T-helper 2 cell (primary cell): ENCODE measurements at places on chromosomes 7 and 10.

- no peak for DNase-seq
Measured at GRCh38 chr7:46569133-46569465, 648.0 kb upstream of the IGFBP3 start.

DNA sequence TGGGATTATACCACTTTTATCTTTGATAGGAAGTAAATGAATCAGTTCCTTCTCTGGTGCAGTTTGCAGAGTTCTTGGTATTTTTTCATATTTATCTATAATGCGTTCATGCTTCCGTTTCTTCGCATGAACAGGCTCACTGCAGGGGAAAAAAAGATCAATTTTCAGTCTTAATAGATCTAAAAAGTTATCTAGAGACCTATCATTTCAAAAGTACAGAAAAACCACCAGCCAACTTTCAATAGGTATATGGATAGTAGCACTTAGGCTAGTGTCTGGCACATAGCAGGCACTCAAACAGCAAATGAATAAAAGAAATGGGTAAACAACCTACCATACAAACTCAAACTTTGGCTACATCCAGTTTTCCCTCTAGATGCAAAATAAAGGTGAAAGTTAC, 5.5 kb downstream of the NOC3L start:
- DNase-seq, result no peak

GRCh38 chr10:48626447-48626846, 21.6 kb upstream of the ARHGAP22 start:
- no peak for DNase-seq

DNA sequence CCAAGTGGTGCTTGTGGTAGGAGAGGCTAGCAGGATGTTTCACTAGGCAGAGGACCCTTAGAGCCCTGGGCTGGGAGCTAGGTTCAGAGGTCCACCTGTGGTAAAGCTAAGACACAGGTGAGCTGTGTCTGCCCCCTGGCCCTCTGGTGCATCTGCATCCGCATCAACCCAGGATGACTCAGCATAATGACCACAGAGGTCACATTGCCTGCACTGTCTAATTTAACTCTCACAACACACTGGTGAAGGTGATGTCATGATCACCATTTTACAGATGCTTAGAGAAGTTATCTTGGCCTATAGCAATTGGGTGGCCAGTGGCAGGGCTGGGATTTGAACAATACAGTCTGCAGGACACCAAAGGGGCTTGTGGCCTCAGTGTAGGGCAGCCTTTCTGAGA, 33.1 kb downstream of the HABP2 start:
- no peak for DNase-seq

DNA sequence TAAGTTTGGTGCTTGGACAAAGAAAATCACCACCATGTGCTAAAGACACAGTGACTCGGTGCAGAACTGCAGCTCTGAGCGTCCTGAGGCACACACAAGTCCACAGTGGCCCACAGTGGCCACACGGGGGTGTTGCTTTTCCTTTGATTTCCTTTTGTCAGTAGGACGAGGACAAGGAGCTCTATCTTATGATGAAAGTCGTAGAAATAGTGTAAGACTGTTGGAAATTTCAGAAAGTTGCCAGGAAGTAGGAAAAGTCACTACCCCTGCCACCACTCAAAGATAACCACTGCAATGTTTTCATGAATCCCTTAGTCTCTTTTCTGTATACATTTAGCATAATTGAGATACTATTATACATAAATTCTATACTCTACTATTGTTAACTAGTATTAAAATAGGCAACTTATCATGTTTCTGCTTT, 146.0 kb downstream of the TNS3 start:
- DNase-seq, result no peak

DNA sequence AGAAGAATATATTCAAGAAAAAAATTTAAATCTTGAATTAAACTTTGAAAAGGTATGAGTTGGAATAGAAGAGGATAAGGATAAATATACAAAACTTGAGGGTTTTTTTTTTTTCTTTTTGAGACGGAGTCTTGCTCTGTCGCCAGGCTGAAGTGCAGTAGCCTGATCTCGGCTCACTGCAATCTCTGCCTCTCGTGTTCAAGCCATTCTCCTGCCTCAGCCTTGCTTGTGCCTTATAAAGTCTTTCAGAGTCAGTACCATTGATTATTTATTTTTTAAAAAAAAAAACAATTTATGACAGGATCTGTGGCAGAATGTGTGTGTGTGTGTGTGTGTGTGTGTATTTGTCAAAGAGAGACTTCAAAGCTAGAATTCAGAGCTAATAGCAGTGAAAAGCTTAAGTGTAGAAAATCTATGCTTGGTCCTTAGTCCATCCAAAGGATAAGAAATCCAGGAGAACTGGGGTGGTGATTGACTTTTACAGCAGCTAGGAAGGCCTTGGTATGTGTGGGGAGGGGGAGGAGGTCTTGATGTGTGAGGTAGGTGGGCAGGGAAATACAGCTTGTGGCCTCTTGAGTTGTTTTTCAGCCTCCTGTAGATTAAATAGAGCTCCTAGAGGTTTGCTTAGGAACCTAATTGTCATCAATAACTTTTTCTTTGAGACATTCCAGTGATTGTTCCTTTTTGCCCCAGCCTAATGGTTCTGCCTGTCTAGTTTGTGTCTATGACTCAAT, 2.4 kb downstream of the HECTD2 start:
- DNase-seq, result no peak

DNA sequence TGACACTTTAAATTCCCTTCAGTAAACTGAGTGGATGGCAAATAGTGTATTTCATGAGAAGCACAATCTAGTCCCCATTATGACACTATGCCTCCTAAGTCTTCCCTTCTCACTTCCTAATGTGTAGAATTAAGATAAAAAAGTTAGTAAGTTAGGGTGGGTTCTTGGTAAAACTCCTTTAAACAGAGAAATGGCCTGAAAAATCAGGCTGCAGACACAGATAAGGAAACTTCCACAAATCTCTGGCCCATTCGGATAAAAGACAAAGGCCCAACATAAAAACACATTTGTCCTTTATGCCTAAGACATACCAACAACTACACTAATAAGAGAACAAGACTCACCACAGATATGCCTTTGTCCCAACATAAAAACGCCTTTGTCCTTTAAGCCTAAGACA, 21.5 kb downstream of the AKR1C8 start:
- DNase-seq, result no peak

DNA sequence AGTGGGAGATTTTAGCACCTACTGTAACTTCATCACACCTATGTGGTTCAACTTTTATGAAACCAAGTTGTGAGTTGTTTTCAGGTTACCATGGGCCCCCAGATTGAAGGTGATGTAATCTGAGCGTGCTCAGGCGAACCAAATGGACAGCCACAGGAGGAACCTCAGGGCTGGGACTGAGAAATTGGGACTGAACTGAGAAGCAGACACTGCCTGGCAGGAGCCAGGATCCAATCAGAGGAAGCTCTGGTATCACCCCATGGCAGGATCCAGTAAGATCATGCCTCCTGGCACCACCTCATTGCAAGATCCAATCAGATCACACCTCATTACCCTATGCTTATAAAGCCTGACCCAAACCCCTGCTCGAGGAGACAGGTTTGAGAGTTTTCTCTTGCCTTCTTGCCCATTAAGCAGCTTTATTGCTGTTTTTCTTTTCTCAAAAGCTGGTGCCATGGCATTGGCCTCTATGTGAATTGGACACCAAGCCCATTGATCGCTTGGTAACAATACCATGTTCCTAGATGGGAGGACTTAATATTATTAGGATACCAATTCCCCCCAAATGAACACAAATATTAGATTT, 43.2 kb upstream of the GDF10 start:
- DNase-seq, result no peak

DNA sequence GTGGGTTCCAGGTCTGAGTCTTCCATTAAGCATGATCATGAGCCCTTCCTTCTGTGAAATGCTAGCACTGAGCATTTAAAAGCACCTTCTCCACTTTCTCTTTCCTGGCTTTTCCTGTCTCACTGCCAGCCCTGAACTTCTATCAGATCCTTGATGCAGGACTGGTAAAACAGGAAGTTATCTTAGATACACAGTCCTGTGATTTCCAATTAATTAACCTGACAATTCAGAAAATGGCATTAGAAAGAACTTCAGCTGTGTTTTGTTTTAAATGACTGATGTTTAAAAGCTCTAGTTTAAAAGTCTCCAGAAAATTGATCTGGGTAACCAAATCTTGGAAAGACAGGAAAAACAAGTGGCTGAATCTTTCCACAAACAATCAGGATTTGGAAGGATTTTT, 79.0 kb upstream of the MACROH2A2 start:
- DNase-seq, result no peak

DNA sequence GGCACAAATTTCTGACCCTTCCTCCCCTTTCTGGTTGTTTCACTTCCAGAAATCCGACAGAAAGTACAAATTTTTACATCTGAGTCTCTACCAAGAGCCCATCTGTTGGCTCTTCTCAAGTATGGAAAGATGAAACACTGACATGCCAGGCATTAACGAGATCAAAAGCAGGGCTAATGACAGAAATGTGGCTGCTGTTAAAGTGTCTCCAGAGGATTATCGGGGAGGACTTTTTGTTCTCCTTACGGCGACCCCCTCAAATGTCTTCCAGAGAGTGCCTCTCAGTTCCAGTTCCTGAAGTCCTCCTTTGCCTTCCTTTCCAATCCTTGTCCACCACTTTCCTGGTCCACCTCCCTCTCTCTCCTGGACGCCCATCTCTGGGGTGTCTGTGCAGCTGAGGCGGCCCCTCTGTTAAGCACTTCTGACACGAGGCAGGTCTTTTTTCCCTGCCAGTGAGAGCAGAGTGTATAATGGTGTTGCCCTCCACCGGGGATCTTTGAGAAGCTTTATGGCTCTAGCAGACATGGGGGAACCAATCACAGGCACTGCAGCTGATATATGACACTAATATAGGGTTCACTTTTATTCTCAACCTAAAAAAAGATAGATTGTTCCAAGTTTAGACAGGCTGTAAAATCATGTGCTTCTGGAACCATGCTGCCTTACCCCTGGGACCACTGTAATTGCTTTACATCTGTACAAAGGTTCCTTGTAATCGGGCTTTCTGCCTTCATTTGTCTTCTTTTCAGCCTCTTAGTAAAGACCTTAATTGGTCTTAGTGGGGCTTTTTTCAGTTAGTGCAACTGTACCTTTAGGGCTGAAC, 757.1 kb downstream of the AUTS2 start:
- DNase-seq, result no peak

DNA sequence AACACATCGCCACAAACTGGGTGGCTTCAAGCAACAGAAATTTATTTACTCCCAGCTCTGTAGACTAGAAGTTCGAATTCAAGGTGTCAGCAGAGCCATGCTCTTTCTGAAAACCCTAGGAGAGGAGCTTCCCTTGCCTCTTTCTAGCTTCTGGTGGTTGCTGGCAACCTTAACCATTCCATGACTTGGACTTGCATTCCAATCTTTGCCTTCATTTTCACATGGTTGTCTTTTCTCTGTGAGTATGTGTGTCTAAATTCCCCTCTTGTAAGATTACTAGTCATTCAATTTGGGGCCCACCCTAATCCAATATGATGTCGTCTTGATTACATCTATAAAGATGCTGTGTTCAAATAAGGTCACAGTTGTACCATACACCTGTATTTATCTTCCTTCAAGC, 65.9 kb upstream of the PRKG1 start:
- no peak for DNase-seq

- DNase-seq, result no peak
Measured at GRCh38 chr10:6743291-6743849, 163.3 kb upstream of the PRKCQ start.

DNA sequence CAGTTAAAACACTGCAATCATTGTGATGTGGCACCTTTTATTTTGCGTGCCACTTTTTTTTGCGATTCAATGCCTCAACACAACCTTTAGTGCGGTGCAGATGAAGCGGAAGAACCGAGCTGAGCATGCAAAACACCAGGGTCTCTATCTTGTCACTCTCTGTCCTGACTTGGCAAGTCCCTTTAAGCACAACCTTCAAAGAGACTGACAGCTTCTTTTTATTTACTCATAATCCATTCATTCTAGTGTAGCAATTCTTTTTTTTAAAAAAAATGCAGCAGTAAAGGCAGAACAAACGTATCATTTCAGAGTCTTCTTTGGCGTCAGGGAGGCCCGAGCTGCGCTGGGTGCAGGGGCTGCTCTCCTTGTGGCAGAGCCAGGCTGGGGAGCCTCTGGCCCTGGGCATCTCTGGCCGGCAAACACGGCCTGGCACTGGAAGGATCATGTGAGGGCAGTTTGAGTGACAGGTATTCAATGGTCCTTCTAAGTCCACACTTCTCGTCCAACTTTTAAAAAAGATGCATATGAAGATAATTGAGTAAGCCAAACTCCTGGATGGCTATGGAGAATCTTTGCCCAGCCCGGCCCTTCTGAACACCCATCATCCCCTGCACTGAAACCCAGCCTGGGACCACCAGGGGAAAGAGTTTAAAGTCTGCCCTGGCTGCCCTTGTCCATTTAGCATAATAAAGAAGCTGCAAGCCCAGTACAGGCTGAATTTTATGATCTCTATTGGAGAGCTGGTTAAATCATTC, 3.9 kb downstream of the PTF1A start:
- no peak for DNase-seq

GRCh38 chr10:71216751-71217265, 4.4 kb downstream of the UNC5B start:
- no peak for DNase-seq

GRCh38 chr10:99548041-99548530, 15.3 kb downstream of the NKX2-3 start:
- DNase-seq, result peak; percentile 16

DNA sequence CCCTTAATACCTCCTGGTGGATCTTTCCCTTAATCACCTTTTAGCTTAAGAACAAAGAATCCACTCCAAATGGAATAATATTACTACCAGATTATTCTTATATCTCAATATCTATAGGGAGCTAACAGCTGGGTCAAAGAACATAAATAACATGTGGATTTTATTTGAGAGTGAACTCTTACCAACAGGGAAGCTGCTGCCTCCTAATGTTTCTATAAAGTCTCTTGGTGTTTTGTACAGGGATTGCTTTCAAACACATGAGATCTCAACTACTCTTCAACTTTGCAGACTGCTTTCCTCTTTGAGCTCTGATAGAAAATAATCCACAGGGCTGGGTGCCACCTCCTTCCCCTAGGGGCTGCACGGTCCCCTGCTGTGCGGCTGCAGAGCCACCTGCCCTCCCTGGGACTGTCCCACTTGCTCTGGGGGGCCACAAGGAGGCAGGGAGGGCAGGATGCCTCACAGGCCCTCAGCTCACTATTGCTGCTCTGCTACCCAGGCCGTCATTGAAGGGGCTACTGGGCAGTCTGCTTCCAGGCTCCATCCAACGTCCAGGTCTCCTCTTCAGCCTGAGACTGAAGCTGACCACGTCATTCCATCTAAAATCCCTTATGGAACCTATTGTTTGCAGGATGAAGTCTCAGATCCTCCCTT, 191.2 kb downstream of the CXCL12 start:
- DNase-seq, result no peak

GRCh38 chr10:73495226-73495883, 469 bp downstream of the PPP3CB start:
- peak; percentile 97 for DNase-seq

DNA sequence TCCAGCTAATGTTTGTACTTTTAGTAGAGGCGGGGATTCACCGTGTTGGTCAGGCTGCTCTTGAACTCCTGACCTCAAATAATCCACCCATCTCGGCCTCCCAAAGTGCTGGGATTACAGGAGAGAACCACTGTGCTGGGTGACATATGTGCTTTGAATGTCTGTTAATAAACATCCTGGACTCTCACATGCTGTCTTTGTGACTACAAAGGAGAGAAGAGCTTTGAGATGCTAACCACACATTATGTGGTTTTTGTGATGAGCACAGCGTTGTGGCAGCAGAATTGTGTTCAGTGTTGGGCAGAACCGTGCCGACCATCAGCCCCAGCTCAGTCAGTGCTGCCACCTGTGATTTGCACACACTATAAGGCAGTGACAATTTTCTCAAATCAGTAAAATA, 500.1 kb upstream of the KLF6 start:
- DNase-seq, result peak; percentile 89
